ENCODE measurements at places on chromosomes 16 and 17. TPM values are rescaled to one million over a fixed set of nuclear protein-coding genes. Genes with fewer than 3 reads are reported as not detected.
A peak's percentile ranks its signal among the peaks of the same experiment; 100 is the strongest.

GRCh38 chr16:58814348-58814801 is 80.3 kb upstream of the GOT2 start:
- peak; percentile 70 for DNase-seq

- no peak for DNase-seq
Observed at GRCh38 chr16:59045501-59045900, 311.4 kb upstream of the GOT2 start.

GRCh38 chr17:13230350-13231264 is 212.8 kb upstream of the ELAC2 start:
- no peak for DNase-seq

GRCh38 chr16:75265911-75266701 is 14.7 kb upstream of the BCAR1 start:
- peak; percentile 100 for DNase-seq

UMOD gene
- not detected for total RNA-seq

Data from H7 (cell line).